Activated CD4-positive, alpha-beta T cell treated with anti-CD3 and anti-CD28 coated beads, Interleukin-2, amount 50 U/mL, for 16 hours (primary cell): ENCODE measurements at places on chromosomes 2 and 18.

DNA sequence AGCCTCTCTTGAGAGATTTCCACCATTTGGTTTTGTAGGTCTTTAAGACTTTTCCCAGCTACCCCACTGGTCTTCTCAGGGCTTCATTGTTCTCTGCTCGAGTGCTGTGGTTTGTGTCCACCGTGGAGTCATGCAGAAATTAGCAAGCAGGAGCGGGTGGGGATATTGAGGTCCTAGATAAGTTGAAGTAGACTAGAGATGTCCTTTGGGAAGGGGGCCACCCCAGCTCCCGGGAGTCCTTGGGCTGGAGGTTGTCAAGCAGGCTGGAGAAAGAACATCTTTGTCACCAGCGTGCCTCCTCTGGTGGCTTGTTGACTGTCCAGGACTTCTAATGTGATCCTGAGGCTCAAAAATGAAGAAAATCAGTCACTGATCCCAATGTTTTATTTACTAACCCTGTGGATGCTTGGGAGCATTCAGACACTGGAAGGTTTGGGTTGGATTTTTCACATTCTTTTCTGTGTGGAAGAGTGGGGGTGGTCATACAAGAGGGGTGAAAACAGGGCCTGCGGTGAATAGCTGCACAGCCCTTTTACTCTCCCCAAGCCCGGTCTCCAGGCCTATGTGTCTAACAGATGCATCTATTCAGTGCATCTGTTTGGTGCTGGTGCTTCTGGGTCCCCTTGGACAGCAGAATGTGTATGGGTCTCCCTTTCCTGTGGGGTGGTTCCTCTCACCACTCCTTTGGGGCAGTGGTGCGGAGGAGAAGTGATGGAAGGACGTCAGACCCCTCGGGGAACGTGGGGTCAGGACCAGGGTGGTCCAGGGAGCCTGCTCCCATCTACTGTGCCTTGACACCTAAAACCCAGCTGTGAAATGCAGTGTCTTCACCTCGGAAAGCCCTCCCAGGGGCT is 208.1 kb downstream of the KLHL29 start:
- DNase-seq, result no peak

- DNase-seq, result no peak
Measured at GRCh38 chr2:15127301-15127700, 433.8 kb downstream of the NBAS start.

DNA sequence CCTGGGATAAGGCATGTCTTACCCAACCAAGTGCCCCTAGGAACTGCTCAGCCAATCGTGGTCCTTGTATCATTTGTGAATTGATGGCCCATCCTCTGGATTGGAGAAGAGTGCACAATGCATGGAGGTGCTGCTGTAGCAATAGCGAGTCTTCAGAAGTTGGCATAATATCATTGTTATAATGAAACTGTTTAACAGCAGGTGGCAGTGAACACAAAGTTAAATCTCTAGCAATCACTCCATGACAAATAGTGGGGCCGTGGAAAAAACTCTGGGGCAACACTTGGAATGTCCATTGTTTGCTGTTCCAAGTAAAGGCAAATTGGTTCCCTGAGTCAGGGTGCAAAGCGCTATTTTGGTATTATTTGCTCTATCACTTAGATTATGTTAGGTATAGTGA is 11.4 kb downstream of the REG1A start:
- DNase-seq, result no peak

DNA sequence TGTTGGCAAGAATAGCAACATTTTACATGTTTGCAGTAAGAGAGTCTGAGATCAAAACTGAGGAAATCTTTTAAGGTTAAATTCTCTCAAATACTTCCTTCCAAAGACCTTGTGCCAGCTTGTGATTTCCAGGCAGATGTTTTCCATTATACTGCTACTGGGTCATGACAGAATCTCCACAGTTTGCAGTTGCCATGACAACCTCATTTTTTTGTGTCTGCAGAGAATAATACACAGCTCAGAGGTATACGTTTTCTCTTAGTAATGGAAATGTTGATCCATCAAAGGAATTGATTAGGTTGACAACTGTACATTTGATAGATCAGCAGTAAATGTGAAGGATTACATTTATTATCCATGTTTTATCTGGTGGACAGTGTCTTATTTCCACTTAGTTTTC is 29.1 kb upstream of the CSRNP3 start:
- DNase-seq, result no peak

DNA sequence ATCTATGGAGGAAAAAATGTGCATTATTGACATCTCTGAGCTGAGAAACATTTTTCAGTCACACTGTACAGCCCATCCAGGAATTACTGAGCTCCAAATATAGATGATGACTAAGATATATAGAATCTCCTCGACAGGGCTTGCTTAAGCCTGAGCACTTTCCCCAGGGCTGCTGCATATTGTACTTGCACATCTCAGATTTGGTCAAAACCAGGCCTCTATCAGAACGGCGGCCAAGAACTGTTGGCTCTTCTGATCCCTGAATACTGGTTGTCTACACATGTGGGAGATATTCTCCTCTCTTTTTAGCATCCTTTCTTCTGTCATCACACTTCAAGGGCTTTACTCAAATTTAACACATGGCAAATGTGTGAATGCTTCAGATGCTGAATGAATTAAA is 201.5 kb upstream of the SLC35G4 start:
- no peak for DNase-seq

DNA sequence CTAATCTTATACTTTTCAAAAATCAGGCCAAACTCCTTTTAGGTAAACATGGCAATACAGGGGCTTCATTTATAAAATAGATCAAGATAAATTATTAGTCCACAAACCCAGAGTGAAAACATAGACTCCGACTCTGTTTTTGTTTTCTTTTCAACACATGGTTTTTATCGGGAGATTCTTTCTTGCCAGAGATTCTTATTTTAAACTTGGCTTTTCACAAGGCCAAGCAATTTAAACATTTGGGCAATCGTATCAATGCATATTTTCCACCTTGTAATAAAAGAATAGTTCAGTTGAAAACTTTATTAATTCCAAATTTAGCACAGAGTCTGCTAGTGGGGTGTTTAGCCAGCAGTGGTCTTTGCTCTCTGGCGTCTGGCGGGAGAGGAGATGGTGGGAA is 71.9 kb downstream of the SOX11 start:
- no peak for DNase-seq

GRCh38 chr2:49260979-49261538 is 106.7 kb upstream of the FSHR start:
- no peak for DNase-seq
